ENCODE measurements at places on chromosomes 7 and 10.

DNA sequence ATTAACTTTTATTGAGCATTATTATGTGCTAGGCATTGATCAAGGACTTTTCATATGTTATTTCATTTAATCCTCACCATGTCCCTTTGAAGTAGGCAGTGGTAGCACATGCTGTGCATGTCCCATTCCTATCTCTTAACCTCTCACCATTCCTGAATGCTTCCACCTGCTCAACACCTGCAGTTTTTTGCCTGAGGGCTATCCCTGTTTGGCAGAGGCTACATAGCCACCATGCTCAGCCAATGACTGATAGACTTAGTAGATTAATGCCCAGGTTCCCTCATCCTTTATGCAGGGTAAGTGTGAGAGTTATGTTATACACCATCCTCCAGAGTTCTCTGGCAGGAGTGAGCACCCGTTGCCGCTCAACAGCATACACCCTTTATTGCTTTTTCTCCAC lies 387.8 kb downstream of the BBS9 start:
- no peak for DNase-seq
- H3K27me3 ChIP-seq: no peaks in the 10 kb centered on the region
- no peak overlapping the region for H3K4me3 ChIP-seq
- no peaks in the 10 kb centered on the region for H3K36me3 ChIP-seq
- no peak overlapping the region for H3K27ac ChIP-seq

DNA sequence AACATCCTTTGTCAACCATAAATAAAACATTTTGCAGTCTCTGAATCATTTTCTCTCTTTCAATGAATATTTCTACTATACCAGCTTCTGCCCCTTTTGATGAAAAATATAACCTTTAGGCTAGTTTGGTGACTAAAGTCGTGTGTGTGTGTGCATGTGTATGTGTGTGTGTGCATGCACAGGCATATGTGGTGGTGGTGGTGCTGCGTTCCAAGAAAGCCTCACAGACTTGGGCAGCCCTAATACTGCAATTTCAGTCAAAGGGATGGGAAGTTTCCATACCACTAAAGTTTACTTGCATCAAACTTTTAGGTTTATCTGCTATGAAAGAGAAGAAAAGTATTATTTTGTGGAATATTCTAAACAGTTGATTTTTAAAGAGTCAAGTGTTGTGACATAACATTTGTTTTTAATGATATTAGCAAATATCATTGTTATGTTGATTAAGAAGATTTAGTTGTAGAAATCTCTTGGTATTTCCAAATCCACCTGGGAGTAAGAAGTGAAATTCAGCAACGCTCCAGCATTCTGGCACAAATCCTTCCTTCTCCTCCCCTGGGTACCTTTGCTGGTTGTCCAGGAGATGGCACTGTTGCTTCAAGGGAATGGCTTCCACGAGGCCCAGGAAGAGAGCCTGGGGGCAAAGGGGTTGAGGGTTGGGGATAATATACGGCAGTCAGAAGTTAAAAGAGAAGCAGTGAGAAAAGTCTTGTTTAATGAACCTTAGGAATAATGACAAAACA lies 41.5 kb downstream of the ASB4 start:
- H3K4me1 ChIP-seq: no peaks in the 10 kb centered on the region
- no peak for DNase-seq
- peaks cover 5% of the 10 kb centered on the region for H3K27me3 ChIP-seq
- no peak overlapping the region for H3K4me3 ChIP-seq
- H3K27ac ChIP-seq: no peak overlapping the region

- no peaks in the 10 kb centered on the region for H3K36me3 ChIP-seq
- no peaks in the 10 kb centered on the region for H3K27me3 ChIP-seq
- no peaks in the 10 kb centered on the region for H3K4me1 ChIP-seq
- no peak overlapping the region for H3K27ac ChIP-seq
- H3K4me3 ChIP-seq: no peak overlapping the region
- no peak for DNase-seq
Observed at GRCh38 chr10:128833671-128834070, 633.4 kb upstream of the MGMT start.

- H3K4me1 ChIP-seq: no peaks in the 10 kb centered on the region
- H3K27ac ChIP-seq: no peak overlapping the region
- H3K4me3 ChIP-seq: no peak overlapping the region
- H3K36me3 ChIP-seq: no peaks in the 10 kb centered on the region
- no peak for DNase-seq
- no peaks in the 10 kb centered on the region for H3K27me3 ChIP-seq
Observed at GRCh38 chr7:79282070-79282694, 171.3 kb downstream of the MAGI2 start.

DNA sequence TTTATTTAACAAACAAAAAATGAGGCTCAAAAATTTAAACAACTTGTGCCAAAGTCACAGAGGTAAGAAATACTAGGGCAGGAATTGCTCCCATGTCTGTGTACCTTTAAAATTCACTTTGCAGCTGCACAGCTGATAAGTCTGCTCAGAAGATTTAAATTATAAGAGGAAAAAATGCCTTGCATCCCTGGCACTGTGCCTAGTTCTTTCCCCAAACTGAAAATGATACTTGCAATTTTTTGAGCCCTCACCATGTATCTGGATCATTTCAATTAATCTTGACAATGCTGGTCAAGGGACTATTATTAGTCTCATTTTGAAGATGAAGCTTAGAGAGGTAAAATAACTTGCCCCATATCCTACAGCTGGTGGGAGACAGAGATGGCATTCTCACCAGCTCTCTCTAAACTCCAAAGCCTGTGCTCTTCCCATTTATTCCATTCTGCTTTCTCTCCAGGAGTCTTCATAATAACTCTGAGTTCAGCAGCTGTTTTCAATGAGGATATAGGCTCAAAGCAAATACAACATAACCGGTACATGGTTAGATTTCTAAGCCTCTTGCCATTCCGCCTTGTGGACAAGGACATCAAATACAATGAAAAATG lies 350.5 kb upstream of the LRRTM3 start:
- DNase-seq: no peak
- H3K27ac ChIP-seq: no peak overlapping the region
- H3K4me3 ChIP-seq: no peak overlapping the region
- no peaks in the 10 kb centered on the region for H3K27me3 ChIP-seq
- no peaks in the 10 kb centered on the region for H3K36me3 ChIP-seq
- H3K4me1 ChIP-seq: no peaks in the 10 kb centered on the region

Data from T-cell (primary cell).